Activated CD4-positive, alpha-beta T cell treated with anti-CD3 and anti-CD28 coated beads, Interleukin-2, amount 50 U/mL, for 48 hours (primary cell): ENCODE measurements at places on chromosomes 2 and 18.

DNA sequence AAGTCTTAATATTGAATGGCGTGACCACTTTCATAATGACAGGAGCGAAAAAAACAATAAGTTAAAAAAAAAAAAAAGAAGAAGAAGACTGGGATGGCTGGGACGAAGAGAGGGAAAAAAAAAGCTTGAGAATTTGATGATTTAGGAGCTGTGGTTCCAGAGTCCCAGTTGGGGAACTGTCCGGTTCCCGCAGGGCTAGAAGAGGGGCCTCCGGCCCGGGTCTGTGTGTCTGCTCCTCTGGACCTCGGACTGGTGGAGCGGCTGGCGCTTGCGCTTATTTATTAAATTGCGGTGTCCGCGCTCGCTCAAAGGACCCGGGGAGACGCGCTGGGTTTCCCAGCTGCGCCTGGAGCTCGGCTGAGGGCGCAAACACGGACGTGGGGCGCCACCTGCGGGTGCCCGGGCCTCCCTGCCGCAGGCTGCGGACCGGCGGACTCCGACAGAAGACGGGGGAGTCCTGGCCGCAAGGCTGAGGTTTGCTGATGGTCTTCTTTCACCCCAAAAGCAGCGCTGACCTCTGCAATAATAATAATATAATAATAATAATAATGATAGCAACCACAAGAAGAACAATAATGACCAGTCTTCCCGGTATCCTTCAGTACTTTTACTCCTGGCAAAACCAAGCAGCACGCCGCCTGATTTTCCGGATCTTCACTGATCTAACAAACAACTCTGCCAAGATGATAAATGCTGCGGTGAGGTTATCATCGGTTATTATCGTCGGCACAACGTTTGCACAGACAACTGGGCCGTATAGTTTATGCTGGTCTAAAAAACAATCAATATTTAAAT lies at the start of gene CBLN2:
TSS of gene CBLN2 (minus strand) at position 251 of the 795 bp plus-strand sequence. CDS start 2,182 bp downstream, outside the sequence.
- peak; percentile 48 for DNase-seq

GRCh38 chr18:60471652-60472051 lies 99.1 kb upstream of the MC4R start:
- no peak for DNase-seq

DNA sequence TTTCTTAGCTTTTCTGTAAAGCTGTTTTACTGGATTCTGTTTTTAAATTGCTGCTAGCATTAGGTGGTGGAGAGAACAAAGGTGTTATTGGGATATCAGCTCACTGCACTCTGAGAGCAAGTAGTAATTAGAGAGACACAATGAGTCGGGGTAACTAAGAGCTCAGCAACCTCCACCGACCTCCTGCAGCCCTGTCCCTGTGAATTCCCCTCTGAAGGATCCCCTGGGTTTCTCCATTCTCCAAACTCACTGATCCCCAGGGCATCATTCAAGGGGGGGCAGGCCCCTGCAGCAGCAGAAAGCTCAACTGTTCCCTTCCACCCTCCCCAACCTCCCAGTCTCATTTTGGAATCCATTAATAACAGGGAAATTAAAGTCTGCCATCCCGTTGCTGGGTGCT lies 73.0 kb downstream of the MTCL1 start:
- DNase-seq: no peak

GRCh38 chr2:30688956-30689401 lies 118.3 kb downstream of the CAPN13 start:
- no peak for DNase-seq

- DNase-seq: no peak
Observed at GRCh38 chr2:173571887-173572680, 217.4 kb downstream of the CDCA7 start.
